Foreskin fibroblast (primary cell): ENCODE measurements at places on chromosomes 2 and 18.

GRCh38 chr2:81247648-81248047 lies 943.1 kb upstream of the LRRTM1 start:
- no peak for DNase-seq

DNA sequence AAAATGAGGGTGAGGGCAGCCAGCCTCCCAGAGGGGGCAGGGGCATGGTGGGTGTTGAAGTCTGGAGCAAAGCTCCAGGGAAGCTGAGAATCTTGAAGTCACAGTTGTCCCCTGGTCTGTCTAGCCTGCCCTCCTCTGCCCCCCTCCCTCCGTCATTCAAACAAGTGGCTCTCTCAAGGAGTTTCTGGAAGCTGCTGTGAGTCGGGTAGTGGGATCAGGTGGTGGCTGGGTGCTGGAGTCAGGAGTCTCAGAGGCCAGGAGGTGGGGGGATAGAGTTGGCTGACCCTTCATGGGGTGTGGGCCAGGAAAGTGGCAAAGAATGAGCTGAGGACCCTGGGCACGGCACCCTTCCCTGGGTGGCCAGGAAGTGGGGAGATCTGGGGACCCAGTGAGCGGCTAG lies 495 bp upstream of the ASIC4 start:
- DNase-seq = no peak

- DNase-seq = no peak
These were observed 13.9 kb downstream of the HDAC4 start for GRCh38 chr2:239386872-239387445.

DNA sequence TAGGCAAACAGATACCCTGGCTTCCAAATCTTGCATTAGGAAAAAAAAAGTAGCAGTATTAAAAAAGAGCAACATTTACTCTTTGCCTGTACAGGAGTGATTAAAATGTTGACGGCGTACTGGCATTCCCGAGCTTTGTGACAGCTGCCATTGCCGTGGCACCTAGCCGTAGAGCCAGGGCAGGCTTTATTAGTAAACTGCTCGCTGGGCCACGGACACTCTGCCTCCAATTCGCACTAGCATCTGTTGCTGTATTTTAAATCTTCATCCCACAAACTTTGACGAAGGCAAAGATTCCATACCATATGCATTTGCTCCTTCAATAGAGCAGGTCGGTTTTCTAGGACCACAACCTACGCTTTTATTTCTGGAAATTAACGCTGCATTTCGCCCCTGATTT lies 44.5 kb upstream of the EPHA4 start:
- DNase-seq = no peak

DNA sequence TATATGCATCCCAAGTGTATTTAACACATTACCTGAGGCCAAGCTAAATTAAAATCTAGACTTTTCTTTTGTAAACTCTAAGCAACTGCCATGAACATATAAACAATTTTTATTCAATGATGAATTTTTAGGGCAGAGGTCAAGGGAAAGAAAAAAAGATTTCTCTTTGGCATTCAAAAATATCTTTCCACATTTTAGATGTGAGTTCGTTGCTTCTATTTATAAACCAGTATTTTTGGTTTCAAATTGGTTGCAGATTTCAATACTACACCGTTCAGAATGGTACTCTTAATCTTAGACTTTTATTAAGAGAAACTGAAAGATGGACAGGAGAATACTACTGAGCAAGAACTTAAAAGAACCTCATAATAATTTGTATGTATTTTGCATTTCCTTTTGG lies 293.6 kb upstream of the CCDC68 start:
- no peak for DNase-seq

DNA sequence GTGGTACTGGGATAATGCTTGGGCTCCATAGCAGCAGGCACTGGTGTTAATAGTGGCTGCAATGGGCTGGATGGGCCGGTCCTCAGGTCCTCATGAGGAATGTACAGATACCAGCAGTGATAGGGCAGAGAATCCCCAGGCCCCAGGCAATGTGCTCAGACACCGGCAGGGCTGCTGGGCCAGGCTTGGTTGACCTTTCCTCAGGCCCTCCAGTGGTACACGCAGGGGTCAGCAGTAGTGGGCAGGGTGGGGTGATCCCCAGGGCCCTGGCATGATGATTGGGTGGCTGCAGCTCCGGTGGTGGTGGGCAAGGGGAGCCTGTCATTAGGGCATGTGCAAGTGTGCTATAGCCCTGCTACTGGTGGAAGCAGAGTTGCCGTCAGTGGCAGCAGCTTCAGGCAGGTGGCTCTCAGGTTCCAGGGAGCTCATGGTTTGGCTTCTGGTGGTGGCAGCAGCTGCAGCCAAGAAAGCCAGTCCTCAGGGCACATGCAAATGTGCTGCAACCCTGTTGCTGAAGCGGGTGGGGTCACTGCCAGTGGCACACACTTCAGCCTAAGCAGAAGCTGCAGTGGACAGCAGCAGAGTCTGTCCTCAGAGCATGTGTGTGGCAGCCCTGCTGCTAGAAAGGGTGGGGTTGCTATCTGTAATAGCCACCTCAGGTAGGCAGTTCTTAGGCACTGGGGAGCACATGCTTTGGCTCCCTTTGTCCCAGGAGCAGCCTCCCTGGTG lies 56.8 kb downstream of the CCNT2 start:
- DNase-seq = no peak

DNA sequence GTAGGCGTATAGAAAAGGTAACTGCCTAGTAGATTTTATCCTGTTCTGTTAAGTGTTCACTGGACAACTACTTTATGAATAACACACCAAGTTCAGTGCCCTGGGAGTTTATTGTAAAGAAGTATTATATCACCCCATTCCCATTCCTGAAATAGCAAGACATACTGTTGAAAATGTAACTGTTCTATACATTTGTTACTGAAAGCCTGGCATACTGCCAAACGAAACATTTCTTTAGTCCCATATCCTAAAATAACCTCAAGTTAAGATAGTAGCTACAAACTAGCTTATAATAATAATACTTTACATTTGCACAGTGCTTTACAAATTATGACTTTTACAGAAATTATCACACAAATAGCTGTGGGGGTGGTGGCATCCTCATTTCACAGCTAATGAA lies 25.1 kb downstream of the SPDYA start:
- no peak for DNase-seq

DNA sequence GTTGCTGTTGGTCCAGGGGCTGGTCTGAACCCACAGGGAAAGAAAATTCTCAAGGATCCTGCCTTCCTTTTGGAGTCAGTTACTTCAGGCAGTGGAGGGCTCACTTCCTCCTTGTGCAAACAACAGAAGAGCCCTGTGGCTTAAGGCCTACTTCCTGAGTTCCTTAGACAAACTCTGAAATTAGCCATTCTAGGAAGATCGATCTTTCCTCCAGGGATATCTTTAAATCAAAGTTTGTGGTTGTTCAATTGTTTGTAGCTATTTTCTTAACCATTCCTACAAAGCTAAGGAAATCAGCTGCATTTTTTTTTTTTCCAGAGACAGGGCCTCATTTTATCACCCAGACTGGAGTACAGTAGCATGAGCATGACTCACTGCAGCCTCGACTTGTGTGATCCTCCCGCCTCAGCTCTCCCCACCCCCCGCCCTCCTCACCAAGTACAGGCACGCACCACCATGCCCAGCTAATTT lies 156.0 kb downstream of the TANC1 start:
- DNase-seq = peak; percentile 86

GRCh38 chr2:240195316-240195861 lies 54.9 kb upstream of the OTOS start:
- no peak for DNase-seq

GRCh38 chr18:70319187-70319586 lies 30.3 kb downstream of the SOCS6 start:
- DNase-seq = no peak

DNA sequence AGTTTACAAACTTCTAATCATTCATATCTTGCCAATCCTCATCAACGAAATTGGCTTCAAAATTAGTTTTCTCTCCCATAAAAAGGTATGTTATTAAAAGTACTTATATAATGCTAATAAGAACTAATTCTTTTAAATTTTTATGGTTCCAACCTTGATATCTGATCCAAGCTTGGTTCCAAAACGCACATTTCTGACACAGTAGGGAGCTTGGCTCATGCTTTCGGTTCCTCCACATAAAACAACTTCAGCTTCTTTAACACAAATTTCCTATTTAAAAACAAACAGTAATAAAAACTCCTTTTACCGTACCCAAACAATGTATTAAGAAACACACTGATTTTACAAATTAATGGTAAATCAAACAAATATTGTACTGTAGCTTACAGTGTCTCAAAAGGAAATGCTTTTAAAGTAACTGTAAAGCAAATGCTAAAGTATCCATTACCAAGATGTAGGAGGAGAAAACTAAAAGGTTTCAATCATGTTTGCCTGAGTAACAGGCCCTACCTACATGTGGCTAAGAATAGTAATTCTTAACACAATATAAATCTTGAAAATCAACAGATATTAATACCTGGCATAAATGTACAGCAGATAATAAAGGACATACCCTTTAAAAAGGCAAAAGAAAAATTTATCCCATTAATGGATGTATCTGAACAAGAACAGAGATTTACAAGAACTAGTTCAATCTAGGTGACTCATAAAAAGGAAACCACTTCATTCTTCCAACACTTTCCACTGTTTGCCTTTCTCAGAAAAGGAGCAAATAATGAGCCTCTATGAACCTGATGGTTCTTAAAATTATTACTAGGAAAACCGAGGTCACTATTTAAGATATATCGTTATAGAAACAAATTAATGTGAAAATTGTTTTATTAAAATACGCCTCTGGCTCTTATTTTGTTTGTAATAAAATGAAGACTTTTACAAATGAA lies 17.5 kb downstream of the ACAA2 start:
- DNase-seq = no peak

DNA sequence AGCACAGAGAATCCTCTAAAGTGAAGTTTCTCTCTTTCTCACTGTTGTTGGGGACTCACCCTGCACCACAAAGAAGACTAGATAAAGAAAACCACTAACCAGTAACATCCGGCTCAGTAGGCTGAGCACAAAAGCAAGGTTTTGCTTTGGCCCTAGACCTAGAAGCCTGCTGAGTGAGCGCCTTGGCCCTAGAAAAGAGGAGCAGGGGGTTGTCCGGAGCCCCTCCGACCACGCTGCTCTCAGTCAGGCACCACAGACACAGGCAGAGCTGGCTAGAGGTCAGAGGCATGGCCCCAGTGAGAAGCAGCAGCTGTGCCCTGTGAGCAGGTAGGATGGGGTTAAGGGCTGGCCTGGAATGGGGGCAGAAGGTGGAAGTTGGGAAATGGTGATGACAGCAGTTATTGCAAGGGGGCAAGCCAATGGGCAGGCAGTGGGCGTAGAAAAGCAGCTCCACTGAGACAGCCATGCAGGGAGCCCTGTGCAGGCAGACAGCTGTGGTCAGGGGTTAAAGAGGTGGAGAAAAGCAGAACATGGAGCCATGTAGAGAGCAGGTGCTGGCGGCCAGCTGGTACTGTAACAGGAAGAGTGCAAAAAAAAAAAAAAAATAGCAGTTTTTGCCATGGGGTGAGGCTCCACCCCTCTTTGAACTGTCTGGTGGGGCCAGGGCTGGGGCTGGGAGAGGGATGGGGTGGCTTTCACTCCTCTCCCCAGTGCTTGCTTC lies 36.9 kb upstream of the SLC14A1 start:
- DNase-seq = peak; percentile 29

DNA sequence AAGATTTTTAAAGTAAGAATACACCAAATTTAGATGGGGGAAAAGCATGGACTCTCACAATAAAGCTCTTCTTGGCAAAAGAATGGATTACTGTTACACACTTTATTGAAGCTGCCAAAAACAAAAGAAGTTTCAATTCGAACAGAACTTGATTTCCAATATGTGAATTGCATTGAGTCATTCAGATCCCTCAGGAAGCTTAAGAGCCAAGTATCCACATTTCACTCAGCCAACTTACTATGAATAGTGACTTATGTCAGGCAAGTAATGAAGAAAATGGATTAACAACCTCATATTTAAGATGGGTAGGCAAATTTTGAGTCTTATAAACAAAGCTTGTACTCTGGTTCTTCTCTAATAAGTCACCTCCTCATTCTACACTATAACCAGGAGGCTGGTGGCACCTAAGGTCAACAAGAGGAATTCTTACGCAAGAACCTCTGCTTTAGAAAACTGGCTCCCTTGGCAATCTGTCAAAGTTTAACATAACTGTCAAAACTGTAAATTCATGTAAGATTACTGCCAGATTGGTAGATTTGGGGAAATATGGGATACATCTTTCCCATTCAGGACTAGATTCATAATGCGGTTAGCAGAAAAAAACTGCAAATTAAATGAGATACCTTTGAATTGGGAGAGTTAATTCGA lies 6.0 kb downstream of the HADHA start:
- peak; percentile 65 for DNase-seq

DNA sequence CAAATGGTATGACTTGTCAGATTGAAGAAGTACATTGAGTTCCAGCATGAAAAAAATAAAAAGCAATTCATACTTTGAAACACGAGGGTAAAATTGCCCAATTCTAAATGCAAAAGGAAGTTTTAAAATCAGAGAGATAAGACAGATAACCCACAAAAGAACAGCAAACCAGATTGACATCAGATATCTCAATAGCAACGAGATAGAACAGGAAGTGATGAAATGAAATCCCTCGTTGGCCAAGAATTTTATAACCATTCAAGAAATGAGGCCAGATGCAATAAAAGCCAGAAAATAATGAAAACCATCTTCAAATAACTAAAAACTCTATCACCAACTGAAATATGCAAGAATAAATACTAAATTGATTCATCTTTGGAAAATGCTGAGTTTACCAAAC lies 172.8 kb downstream of the CD226 start:
- DNase-seq = no peak

DNA sequence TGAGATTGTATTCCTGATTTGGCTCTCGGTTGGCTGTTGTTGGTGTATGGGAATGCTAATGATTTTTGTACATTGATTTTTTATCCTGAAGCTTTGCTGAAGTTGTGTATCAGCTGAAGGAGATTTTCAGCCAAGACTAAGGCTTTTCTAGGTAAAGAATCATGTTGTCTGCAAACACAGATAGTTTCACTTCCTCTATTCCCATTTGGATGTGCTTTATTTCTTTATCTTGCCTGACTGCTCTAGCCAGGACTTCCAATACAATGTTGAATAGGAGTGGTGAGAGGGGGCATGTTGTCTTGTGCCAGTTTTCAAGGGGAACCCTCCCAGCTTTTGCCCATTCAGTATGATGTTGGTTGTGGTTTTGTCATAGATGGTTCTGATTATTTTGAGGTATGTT lies 90.4 kb downstream of the CYP26B1 start:
- DNase-seq = no peak

DNA sequence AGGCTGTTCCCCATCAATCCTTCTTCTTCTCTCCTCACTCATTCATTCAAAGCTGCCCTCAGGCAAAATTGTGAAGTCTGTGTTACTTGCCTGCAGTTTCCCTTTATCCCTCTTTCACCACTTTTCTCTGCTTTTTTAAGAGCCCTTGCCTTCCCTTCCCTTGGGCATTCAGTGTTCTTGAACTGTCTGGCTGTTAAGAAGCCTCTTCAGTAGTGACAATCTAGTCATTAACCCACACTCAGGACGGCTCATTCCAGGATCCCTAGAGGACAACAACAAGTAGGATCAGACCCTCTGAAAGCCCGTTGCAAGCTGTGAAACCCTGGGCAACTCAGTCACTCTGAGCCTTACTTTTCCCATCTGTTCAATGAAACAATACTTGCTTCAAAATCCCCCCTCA lies 615.7 kb downstream of the EPHA4 start:
- no peak for DNase-seq
